PC-9 (cell line): ENCODE measurements at places on chromosomes 12 and 14.

DNA sequence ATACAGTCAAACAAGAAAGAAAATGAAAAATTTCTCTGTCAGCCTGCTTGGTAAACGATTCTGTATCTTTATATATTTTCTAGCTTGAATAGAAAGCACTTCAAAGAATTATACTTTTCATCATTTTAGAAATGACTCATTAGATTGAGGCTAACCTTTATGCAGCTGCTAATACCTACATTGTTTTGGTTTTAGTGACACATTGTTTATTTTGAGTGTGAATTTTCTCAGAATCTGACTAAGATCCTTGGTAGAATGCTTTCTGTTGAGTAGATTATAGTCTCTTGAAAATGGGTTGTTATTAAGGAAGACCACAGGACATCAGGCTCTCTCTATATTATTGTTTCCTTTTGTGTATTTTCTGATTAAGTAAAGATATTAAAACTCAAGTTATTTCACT is at the start of gene PMCH:
TSS of gene PMCH (minus strand) at position 45 of the 400 bp plus-strand sequence. CDS start 63 bp downstream, outside the sequence.
- H3K27ac ChIP-seq: no peak within 1 kb of the TSS
- H3K27me3 ChIP-seq: no peaks in the 10 kb centered on the region
- no peak within 1 kb of the TSS for H3K4me3 ChIP-seq
- no peaks in the 10 kb centered on the region for H3K36me3 ChIP-seq
- H3K4me1 ChIP-seq: 0 out of 2 replicates have a peak, but pooled peaks cover 9% of the 10 kb centered on the region

DNA sequence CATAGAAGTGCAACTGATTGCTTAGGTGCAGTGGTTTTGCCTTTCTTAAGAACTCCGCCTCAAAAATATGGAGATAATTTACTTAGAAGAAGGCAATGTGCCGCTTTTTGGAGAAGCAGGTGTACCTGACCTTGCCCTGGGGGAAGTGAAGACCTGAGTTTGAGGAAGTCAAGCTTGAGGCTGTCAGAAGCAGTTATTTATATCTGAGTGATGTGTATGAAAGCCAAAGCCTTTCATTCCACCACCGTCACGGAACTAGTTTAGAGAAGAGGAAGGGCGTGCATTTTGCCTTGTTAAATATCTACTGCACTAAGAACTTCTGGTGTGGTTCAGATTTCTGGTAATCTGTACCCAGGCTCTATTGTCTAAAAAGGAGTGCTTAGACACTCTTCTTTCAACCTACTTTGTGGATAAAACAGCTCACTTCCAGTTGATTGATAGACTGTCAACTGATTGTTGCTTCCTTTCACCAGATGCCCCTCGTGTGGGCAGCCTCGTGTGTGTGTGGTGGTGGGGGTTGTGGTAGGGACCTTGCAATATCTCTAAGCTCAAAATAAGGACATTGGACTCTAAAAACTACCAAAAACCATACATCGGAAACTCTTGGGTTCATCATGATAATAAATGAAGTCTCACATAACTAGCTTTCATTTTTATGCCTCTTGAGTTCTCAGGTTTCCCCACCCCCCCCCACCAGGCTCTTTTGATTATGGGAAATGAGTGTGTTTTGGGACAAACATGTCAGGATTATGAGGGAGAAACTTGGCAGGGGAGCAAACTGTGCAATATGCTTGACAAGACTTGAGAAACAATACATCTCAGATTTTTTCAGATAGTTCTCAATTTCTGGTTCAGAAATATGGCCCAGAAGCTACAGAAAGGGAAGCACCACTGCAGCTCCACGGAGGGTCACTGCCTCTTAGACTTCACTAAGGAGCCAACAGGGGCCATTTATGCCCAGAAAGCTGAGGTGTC is 78.6 kb downstream of the ARF6 start:
- peak overlapping the region; percentile 40; the same call in 1 of the 2 replicates for H3K4me3 ChIP-seq
- peak overlapping the region; percentile 97 for H3K27ac ChIP-seq
- no peak for DNase-seq
- no peaks in the 10 kb centered on the region for H3K36me3 ChIP-seq

- H3K4me3 ChIP-seq: no peak overlapping the region
- H3K27me3 ChIP-seq: no peaks in the 10 kb centered on the region
- H3K4me1 ChIP-seq: peaks cover 55% of the 10 kb centered on the region
- no peak for DNase-seq
- no peak overlapping the region for H3K27ac ChIP-seq
- no peaks in the 10 kb centered on the region for H3K36me3 ChIP-seq
Observed at GRCh38 chr12:67710582-67710981, 62.0 kb downstream of the DYRK2 start.

- H3K27ac ChIP-seq: no peak overlapping the region
- no peaks in the 10 kb centered on the region for H3K4me1 ChIP-seq
- H3K27me3 ChIP-seq: no peaks in the 10 kb centered on the region
- DNase-seq: peak; percentile 32
- H3K4me3 ChIP-seq: no peak overlapping the region
- H3K36me3 ChIP-seq: peaks cover 4% of the 10 kb centered on the region
Observed at GRCh38 chr14:60989599-60989998, 8.6 kb downstream of the SLC38A6 start.

DNA sequence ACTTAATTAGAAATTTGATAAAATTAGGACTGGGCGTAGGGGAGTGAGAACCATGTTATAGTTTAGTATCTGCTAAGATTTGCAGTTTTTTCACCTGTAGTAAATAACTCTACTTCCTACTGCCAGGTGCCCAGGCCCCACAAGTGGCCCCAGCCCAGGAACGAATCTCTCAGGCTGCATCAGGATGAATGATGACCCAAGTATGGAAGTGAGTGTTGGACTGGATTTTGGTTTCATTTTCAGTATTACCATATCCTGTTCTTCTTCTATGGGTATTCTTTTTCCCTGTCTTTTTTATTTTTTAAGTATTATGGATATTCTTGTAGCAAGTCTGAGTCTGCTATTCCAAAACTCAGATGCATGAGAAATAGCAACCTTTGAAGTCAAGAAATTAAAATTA is 120.3 kb upstream of the BCAT1 start:
- H3K4me3 ChIP-seq: no peak overlapping the region
- no peak for DNase-seq
- no peaks in the 10 kb centered on the region for H3K36me3 ChIP-seq

DNA sequence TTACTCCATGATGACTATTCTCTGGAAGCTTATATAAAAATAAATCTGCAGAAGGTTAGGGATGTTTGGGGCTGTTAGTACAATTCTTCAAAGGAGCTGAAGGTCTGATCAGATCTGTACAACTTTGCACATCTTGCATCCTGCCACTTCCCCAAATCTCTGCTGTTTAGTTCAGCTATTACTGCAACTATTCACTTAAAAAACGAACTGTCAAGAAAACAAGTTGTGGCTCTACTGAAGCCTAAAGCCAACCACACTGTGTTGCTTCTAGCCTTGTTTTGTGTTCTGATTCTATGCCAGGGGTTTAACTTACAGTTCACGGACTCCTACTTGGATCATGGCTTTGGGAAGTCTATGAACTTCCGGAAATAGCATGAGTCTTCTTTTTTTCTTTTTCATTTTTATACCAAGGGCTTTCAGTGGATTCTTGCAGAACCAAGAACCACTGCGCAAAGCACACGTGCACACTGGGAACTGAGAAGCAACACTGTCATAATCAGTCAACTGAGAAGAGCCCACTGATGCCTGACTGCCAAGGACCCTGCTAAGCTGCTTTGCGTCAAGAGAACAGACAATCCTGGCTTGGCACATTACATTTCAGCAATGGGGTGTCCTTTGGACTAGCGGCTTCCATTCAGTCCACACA is 66.3 kb upstream of the EEA1 start:
- no peaks in the 10 kb centered on the region for H3K27me3 ChIP-seq
- no peaks in the 10 kb centered on the region for H3K36me3 ChIP-seq
- no peak overlapping the region for H3K27ac ChIP-seq
- no peak for DNase-seq
- H3K4me1 ChIP-seq: no peaks in the 10 kb centered on the region
- no peak overlapping the region for H3K4me3 ChIP-seq

DNA sequence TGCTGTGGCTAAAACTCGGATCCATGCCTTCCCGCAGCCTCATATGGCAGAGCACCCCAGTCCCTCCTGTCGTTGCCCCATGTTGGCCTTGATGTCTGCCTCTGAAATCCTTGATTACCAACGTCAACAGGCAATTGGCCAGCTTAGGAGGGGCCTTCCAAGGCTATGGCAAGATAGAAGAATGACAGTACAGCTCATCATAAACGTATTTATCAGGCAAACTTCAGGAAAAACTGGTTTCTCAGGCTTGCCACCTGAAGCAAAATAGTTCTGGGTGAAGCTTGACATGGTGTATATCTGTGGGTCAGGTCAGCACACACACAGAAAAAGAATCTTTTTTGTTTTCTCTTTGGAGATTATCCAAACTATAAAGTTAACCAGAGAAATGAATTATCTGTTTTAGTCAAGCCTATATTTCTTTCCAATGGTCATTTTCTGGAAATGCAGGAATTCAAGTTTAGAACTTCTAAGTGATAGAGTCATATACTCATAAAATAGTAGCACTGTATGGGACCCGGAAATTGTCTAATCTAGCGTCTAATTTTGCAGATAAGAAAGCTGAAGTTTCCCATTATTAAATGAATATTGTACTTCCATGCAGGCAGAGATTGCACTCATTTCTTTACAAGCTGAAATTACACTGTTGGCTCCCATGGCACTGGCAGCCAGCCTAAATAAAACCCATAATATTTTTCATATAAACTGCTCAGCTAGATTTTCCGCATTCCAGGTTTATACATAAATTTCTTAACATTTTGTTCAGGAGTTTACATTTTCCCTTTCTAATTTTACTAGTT is 24.4 kb upstream of the DUSP16 start:
- H3K36me3 ChIP-seq: no peaks in the 10 kb centered on the region
- peaks cover 70% of the 10 kb centered on the region for H3K4me1 ChIP-seq
- H3K27me3 ChIP-seq: no peaks in the 10 kb centered on the region
- peak overlapping the region; percentile 56 for H3K27ac ChIP-seq

DNA sequence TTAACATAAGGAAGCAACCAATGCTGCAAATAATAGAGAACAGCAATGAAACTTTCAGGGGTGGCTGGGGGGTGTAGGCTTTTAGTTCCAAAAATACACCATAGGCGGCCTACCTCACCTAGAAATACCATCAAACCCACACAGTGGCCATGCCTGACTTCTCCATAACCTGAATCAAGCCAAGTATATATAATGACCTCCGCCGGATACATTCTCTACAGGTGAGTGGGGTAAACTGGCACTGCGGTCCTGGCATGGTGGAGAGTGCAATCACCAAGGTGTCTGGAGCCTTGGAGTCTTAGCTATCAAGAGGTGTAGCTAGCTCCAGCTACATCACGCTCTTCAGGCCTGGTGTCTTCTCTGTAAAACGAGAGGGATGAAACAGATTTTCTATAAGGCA is 1.2 kb downstream of the ZBTB25 start:
- H3K4me1 ChIP-seq: peaks cover 43% of the 10 kb centered on the region
- peak; percentile 15 for DNase-seq
- H3K4me3 ChIP-seq: peak overlapping the region; percentile 61
- peak overlapping the region; percentile 93 for H3K27ac ChIP-seq
- H3K36me3 ChIP-seq: 0 out of 2 replicates have a peak, but pooled peaks cover 5% of the 10 kb centered on the region
- no peaks in the 10 kb centered on the region for H3K27me3 ChIP-seq
